NCI-H1105 (cell line): ENCODE measurements at places on chromosomes 5 and 9.
A peak's percentile ranks its signal among the peaks of the same experiment; 100 is the strongest.

DNA sequence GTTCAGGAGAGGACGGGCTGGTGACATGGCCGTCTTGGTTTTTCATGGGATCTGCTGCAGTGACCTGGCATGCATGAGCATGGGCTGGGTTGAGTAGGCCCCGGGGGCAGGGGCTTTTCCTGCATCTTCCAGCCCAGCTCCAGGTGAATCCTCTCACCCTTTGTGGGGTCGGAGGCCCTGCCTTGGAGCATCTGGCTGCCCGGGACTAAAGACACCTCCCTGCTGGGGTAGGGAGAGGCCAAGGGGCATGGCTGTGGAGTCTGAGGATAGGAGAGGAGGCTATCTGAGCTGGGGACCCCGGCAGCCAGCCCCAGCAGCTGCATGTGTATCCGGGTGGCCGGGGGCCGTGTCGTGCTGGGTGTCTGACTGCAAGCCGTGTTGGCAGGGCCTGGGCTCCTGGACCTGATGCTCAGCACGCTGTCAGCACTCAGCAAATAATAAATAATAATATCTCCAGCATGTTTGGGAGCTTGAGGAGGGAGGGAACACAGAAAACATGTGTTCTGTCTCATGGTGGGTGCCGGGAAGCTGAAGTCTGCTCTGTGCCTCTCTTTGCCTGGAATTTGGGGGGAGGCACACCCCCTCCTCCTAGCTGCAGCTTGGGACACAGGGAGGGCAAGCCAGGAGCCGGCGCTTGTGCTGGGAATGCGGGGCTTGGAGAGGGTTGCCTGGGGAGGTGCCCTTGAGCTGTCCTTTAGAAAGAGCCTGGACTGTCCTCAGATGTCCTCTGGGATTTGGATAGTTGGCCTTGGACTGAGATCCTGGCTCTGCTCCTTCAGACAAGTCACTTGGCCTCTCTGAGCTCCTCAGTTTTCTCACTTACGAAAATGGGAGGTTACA is 28.4 kb upstream of the PITX1 start:
- no peak for DNase-seq

DNA sequence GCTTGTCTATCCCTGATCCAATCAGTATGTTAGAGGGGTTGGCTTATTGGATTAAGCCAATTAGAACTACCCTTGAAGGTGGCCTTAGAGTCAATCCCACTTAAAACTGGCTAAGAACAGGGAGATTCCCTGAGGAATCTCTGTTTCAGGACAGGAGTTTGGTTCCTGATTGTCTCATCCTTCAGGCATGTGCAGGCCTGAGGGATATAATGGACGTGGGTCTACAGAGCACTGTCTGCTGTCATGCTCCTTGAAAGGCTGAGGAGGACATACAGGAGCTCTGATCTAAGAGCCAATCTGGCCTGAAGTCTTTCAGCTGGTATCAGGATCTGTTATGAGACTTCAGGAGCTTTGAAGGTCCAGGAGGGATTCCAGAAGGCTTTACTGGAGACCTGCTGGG is 36.2 kb upstream of the PRXL2C start:
- no peak for DNase-seq

DNA sequence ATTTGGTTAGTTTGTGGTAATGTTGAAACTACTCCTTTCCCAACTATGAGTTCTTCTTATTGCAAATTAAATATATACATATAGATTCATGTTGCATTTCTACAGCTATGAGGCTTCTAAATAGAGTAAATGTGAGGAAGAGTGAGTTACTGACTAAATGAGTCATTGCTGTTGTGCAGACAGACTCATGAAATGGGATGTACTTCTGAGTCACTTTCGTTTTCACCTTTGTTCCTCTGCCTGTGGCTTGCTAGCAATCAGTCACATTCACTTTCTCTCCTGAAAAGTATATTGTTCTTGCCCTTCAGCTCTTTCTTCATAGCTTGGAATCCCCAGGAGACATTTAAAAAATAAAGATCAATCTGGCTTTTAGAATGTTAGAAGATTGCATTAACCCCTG is 295.5 kb upstream of the SMC2 start:
- no peak for DNase-seq

DNA sequence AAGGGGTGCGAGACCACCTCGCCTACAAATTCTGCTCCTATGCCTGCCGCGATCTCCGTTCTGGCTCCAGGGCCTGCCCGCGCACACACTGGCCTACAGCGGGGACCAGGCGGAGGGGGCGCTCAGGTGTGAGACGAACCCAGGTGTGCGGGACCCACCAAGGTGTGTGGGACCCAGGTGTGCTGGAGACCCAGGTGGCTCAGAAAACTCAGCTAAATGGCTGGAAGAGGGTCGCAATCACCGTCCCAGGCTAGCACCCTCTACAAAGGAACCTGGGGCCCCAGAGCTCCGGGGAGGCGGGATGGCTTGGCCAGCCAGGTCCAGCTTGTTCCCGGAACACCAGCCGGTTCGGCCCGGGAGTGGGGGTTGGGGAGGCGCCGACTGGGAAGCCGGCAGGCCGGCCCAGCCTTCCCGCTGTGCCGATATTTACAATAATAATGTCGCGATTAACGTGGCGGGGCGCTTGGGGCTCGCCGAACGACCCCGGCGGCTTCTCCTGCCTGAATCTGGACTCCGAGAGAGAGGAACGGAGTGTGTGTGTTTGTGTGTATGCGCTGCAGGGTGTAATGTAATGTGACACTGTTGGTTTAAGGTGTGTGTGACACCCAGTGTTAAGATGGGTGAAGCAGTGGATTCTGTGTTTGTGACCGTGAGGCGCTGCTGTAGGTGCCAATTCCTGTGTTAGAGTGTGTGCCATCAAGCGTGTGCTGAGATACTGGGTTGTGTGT is 1.4 kb downstream of the PCDH1 start:
- no peak for DNase-seq

- DNase-seq, result no peak
These were observed 175.1 kb upstream of the S1PR3 start for GRCh38 chr9:88816141-88816540.

- DNase-seq, result no peak
These were observed 248.8 kb downstream of the NNT start for GRCh38 chr5:43851741-43852140.

- DNase-seq, result no peak
These were observed 28.1 kb upstream of the RNU6ATAC start for GRCh38 chr9:134192311-134192950.

- DNase-seq, result no peak
These were observed 77.5 kb upstream of the RARS1 start for GRCh38 chr5:168408561-168409305.

GRCh38 chr5:106307265-106307664 is 1363.5 kb downstream of the EFNA5 start:
- DNase-seq, result no peak

- DNase-seq, result no peak
These were observed 53.2 kb upstream of the CTXN3 start for GRCh38 chr5:127595484-127596368.

DNA sequence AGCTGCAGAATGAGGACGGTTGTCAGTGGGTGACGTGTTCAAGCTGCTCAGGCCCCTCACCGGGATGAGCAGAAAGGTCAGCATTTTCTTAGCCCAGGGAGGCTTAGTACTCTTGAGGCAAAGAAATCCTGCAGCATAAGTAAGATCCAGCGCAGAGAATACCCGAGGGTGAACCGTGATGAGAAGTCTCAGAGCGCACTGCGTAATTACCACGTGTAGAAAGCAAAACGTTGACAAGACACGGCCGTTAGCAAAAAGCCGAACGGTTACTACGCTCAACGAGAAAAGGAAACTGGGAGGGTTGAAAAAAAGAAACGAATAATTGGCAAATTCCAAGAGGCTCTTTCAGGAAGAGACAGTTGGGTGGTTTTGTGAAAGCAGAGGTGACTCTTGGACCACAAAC is 104.0 kb downstream of the COL23A1 start:
- DNase-seq, result no peak

GRCh38 chr9:33377089-33377715 is 25.2 kb downstream of the AQP7 start:
- no peak for DNase-seq

DNA sequence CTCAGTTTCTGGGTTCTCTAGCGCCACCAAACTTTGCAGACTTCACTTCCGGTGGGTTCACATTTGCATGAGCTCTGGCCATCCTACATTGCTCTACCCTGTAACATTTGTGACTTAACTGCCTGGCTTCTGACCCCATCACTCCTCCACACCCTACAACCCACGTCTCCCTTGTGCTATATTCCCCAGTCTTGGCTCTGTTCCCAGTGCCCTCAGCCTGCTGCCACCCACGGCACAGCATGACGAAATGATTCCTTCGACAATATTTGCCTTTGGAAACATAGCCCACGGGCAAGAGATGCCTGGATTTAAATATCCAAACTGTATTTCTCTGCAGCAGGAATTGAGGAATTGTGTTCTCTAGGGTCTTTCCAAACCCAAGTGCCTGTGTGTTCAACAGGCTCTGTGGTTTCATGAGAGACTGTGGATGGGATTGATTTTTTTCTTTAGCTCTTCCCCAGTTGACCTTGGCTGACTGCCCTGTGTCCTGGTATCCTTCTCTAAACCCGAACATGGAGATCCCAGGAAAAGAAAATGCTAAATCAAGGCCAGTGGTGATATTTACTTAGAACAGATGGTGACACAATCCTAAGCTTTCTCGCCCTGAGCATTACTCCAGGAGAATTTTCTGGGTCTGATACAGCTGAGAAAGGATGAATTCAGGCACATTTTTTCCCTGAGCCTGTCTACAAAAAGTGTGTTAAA is 44.4 kb upstream of the GRIA1 start:
- DNase-seq, result peak; percentile 27

- DNase-seq, result no peak
These were observed 59.8 kb downstream of the KIAA1958 start for GRCh38 chr9:112546149-112547012.

GRCh38 chr5:37326536-37326935 is 44.4 kb downstream of the NUP155 start:
- DNase-seq, result no peak

DNA sequence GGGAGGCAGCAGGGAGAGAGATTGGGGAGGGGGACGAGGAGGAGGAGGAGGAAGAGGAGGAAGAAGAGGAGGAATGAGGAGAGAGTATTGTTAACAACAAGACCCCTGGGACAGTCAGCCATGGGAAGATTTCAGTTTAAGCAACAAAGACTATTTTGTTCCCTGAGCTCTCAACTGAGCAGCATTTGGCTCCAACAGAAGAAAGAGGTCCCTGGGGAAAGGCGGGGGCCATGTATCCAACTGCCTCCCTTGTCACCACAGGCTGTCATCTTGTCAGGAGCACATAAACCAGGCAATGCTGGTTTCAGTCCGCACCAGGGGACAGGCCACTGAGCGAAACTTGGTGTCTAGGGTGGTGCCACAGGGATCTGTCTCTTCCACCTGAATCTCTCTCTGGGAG is 316.1 kb downstream of the TLE1 start:
- no peak for DNase-seq

GRCh38 chr5:146880966-146881365 is 2.4 kb upstream of the PPP2R2B start:
- no peak for DNase-seq

- peak; percentile 56 for DNase-seq
These were observed 1.5 kb upstream of the RFX3 start for GRCh38 chr9:3526997-3527940.

DNA sequence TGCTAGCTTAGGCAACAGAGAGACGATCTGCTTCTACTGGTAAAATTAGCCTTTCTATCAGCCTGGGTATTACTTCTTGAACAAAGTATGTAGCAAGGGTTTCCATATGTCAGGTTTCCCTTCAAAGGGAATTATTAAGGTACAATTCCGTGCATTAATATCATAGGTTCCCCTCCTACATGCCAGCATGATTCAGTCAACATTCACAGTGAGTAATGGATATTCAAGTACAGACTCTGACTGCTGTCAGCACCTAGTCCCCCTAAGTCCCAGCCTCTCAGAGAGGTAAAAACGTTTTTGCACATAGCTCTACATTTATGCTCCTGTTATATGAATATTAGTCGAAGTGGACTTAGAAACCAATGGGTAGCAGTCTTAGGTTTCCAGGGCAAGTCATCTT is 322.4 kb upstream of the CCNG1 start:
- no peak for DNase-seq

- peak; percentile 71 for DNase-seq
These were observed 32.1 kb downstream of the NAIF1 start for GRCh38 chr9:128034821-128035652.

DNA sequence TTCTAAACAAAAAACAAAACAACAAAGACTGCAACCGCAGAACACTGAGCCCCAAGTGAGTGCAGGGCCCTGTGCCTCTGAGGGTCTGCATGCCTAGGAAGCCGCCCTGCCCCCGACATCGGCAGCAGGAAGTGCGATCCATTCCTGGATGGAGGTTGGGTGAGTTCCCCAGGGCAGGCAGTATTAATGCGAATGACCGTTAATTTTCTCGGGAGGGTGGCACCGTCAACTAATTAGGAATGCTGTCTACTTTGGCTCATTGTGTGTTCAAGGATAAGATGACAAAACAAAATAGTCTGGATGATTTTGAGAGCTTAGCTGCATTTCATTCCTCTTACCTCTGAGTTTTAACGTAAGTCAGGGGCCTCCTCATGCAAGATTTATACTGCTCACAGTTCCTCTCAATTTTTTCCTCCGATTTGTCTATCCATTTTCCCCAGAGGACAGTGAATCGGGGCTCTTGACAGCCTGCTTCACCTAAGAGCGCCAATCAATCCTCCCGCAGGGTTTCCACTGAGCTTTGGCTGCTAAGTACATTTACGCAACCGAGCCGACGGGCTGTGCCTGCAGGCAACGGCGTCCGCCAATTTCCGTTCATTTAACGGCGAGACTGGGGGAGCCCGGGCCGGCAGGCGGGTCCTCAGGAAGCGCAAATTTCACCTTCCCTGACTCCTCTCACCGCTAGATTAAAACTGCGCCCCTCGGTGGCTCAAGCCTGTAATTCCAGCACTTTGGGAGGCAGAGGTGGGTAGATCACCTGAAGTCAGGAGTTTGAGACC is 2.9 kb upstream of the NXNL2 start:
- no peak for DNase-seq

- no peak for DNase-seq
These were observed 16.1 kb upstream of the IL13 start for GRCh38 chr5:132641841-132642240.

- no peak for DNase-seq
These were observed 681.5 kb upstream of the ACO1 start for GRCh38 chr9:31702957-31703356.

DNA sequence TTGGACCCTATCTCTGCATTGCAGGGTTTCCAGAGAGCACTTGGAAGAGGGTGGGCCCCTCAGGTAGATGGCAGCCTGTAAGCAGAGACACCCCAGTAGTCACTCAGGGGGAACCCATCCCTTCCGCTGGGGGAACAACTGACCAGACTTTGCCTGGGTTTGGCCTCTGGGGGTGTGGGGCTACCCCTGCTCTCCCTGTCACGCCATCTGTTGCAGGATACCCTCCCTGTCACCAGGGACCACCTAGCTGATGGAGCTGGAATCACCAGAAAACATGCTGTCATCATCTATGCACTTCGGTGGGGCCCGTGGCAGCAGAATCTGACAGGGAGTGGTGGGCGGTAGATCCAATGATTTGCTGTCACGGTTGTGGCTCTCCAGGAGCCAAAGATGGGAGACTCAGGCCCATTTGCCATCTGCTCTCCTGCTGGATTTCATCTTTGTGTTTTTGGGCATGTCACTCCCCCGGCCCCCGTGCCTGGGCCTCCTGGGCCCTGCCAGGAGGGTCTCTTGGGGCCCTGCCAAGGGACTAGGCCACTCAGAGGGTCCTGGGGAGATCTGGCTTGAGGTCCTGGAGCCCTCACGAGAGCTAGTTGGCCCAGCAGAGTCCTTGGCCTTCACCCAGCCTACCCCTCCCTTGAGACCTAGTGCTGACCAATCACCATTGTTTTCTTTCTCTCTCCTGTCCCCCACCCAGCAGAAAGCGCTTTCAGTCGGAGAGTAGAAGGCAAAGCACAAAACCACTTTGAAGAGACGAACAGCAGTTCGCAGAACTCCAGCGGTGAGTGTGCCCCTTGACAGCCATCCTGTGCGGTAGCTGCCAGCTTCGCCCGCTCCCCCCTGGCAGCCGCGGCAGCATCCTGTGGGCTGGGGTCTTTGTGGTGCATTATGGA is 45.9 kb downstream of the AMBP start:
- DNase-seq, result no peak
